Right renal cortex interstitium (tissue), 3 donors: ENCODE measurements at places on chromosomes 3 and 15.

DNA sequence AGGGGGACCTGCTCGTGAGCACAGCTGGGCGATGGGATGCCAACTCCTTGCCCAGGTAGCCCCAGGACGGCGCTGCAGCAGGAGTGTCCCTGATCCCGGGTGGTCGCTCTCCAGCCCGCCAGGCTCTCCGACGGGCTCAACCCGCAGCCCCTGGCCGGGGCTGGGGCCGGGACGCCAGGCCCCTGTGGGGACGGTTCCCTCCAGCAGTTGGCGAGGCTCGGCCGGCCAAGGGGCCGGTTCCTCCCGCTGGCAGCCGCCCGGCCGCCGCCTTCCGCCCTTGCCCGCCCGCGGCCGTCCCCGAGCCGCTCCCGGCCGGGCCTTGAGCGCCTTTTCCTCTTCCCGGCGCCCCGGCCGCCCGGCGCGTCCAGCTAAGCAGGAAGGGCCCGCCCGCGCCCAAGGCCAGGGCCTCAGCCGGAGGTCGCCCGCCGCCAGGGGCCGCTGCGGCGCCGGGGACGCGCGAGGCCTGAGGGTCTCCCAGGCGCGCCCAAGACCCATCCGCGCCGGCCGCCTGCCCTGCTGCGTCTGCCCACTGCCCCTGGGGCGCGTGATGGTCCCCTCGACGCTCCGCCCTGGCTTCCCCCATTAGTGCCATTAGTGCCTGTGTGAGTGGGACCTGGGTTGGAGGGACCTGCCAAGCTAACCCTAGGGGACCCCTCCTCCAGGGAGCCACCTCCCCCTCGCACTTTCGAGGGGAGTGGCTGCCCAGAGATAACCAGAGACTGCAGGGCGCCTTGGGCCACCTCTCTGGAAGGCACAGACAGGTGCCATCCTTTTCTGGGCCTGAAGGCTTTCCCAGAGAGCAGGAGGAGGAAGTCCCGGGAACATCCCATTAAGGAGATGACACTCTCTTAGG is 106.4 kb downstream of the FBLN2 start:
- no peak for DNase-seq

GRCh38 chr3:71197841-71198565 is 385.5 kb downstream of the FOXP1 start:
- DNase-seq: no peak

DNA sequence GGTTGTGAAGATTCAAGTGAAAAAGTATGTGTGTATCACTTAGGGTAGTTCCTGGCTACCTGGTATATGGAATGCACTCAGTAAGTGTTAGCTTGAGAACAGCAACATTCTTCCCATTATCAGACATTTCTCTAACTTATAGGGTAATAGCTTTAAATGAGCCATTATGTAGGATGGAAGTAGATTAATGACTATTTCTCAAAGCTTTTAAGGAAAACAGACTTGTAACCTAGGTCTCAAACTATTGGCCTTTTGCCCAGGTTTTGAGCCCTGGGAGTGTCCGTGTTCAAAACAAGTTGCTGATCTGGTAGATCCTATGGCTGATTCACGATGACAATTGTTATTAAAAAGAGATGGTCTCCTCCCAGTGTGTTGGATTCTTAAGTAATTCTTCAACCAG is 129.1 kb upstream of the UMPS start:
- no peak for DNase-seq

- no peak for DNase-seq
These were observed 117.0 kb downstream of the P3H2 start for GRCh38 chr3:190003681-190004123.

GRCh38 chr15:63165166-63165859 is 8.0 kb upstream of the RPS27L start:
- no peak for DNase-seq

DNA sequence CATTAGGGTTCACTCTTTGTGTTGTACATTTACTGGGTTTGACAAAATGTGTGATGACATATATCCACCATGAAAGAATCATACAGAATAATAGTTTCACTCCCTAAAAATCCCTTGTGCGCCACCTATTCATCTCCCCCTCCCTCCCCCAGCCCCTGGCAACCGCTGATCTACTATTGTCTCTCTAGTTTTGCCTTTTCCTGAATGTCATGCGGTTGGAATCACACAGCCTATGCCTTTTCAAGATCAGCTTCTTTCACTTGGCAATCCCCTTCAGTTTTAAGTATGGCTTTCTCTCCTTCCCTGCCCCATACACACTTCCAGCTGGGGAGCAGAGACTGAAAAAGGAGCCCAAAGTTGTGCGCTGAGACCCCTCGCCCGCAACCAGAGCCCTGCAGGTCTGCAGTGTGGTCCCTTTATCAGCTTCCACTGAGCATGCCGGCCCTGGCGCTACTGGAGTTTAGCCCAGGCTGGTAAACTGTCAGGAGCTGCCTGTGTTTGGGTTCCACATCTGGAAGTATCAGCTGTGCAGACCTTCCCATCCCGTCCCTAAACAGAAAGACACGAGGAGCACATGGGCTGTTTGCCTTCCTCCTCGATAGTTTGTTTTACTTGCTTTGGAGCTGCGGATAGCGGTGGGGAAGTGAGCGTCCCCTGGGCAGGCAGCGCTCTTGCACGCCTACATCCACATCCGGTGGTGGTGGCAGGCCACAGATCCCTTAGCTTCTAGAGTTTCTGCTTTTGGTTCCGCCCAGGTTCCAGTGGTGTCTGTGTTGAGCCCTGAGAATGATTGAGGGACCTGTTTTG is 12.3 kb downstream of the BOC start:
- DNase-seq: no peak

DNA sequence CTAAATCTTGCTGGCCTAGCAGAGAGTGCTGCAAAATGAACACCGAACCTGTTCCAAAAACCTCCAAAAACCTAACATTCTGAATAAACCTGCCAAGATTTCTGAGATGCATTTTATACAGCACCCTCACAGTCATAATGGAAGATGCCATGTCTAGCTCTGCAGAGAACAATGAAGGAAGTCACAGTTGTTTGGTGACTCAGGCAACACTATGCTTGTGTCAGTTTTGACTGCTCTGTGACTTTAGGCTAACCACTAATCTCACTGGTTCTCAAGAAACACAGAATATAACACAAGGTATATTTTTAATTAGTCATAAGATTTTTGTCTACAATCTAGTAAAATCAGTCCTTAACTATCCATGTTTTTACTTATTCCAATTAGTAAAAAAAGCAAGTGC is 606.6 kb downstream of the TBL1XR1 start:
- DNase-seq: no peak

DNA sequence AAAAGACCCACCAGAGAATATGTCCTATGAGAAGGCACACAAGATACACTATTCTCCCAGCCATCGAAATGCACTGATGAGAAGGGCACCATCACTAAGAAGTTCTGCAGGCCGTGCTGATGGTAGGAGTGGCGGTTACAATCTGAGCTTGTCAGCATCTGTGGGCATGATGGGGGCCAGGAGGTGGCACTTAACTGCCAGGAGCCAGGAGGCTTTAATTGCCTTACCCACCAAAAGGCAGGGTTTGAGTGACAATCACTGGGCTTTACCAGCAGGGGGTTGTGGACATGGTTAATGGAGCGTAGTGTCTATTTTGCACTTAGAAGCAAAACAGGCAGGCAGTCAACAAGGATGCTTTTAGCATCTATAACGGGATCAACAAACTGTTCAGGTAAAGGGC is 16.0 kb upstream of the SQOR start:
- no peak for DNase-seq

GRCh38 chr3:111998636-111999483 is at the start of gene TAGLN3:
Gene TAGLN3 (plus strand): TSS chr3:111998922. CDS start chr3:111999423, 501 bp downstream.
- no peak for DNase-seq

- DNase-seq: no peak
These were observed 3.9 kb downstream of the ZIC1 start for GRCh38 chr3:147412917-147413685.

DNA sequence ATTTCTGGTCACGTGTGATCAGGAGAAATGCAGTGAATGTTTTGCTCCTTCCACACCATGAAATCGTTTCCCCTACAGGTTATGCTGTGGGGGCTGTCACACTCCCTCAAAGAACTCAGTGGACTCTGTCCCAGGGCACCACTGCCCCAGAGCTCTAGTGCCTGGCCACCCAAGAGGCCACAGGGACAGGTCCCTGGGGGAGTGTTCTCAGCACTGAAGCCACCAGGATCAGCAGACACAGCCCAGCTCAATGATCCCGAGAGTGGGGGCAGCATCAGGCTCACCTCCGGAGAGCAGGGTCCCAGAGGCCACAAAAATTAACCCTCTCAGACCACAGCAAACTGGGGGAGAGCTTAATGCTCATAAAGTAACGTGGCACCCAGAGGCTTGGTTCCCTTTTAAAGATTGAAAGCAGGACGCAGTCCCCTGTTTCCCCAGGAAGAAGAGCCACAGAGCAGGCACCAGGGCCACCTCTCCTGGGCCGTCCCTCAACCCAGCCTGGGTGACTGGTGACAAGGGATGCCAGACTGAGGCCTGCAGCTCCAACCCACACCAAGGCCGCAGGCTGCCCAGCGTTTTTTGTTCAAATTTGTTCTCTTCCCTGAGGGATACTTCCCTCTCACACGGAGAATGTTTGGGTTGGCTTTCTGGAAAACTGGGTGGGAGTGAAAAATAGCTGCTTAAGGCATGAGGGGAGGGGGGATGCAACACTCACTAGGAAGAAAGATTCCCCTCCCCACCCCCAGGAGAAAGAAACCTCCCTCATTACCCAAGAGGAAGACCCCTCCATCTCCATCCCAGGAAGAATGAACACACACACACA is 123.3 kb upstream of the IGF1R start:
- DNase-seq: no peak

DNA sequence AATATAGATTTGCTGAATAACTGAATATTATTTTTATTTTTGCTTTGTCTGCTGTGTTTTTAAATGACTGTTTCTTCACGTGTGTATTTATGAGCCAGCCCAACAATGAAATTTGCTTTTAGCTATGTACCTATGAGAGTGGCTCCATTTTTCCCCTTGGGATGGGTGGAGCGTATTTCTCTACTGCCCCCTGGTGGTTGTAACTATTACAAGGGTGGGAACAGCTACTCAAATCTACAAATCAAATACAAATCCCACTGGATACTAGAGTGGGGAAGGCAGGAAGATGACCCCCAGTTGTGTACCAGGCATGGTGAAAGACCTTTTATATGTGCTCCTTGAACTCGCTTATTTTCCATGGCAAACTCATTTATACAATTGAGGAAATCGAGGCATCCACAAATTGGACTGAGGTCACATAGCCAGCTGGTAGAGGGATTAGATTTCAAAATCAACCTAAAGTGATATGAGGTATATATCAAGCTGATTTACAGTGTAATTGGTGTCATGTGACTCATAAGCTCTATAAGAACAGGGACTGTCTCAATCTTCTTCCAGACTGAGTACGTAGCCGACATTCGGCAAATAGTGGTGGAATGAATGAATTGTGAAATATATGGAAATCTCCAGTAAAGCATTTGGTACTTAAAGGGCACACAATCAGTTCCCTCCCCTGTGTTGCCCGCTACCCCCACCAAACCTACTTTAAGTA is 69.5 kb upstream of the VEPH1 start:
- no peak for DNase-seq

DNA sequence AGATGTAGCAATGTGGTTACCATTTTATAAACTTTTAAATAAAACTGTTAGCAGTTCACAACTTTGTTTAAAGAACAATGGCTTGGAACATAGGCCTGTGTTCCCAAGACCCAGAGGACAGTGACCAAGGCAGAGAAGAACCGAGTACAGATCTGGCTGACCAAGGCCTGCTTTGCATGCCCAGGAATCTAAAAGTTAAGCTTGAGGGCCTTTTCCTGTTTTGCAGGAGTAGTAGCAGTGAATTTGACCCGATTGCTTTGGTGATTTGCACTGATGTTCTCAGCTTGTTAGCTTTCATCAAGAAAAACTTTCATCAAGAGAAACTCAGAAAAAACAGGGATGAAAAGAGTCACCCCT is 9.9 kb downstream of the FILIP1L start:
- no peak for DNase-seq

DNA sequence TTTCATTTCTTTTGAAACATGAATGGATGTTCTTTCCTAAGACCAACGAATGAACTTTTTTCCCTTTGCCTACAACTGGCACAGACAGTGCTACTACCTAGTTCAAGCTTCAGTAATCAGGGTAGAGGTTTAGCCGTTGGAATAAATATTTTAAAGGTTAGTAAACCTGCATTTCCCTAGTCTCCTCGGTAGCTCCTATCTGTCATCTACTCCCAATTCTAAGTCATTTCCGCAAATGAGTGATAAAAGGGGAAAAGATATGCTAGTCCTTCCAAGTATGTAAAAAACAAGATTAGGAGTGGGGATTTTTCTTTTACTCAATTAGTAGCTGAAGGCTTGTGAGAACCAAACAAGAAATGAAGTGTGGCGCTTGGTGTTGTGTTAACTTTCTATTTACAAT is 15.2 kb downstream of the SLTM start:
- no peak for DNase-seq

DNA sequence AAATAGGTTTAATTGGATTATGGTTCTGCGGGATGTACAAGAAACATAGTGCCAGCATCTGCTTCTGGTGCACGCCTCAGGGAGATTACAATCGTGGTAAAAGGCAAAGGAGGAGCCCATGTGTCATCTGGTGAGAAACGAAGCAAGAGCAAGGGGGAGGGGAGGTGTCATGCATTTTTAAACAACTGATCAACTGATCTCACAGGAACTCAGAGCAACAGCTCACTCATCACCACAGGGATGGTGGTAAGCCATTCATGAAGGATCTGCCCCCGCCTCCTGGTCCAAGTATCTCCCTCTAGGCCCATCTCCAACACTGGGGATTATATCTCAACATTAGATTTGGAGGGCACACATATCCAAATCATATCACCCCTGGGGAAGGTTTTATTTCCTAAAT is 42.1 kb upstream of the FGF7 start:
- no peak for DNase-seq

GRCh38 chr3:23726811-23727548 is 78.8 kb upstream of the UBE2E1 start:
- no peak for DNase-seq

DNA sequence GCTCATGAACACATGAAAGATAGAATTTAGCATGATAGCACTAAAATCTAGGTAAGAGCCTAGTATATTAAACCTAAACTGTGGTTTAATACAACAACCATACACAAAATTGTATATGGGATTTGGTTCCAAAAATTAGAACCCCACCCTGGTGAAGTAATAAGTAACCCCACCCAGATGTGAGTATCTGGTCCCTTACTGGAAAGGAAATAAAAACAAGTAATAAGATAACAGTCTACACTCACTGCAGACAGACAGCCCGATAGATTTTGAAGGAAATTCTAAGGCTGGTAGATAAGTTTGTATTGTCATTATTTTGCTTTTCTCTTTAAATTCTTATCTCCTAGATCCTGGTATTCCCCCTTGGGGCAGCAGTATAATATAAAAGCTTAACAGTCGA is 184.9 kb downstream of the ZBTB20 start:
- DNase-seq: no peak

- DNase-seq: no peak
These were observed 91.4 kb upstream of the SCN10A start for GRCh38 chr3:38907426-38907825.
